ENCODE measurements at places on chromosomes 4 and X.

DNA sequence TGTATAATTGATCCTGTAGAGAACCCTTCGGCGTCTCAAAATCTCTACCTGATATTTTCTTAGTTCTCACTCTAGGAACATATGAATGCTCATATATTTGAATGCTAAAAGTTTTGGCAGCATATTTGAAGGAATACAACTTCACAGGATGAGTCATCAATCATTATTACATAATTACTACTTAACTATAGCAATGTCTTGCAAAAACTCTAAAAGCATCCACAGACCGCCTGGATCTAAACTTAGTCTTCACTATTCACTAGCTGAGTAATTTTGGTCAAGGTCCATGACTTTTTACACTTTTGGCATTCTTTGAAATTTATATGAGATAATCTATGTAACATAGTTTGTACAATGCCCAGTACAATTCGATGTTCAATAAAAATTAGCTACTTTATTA lies 194.7 kb downstream of the DTHD1 start:
- DNase-seq: no peak

DNA sequence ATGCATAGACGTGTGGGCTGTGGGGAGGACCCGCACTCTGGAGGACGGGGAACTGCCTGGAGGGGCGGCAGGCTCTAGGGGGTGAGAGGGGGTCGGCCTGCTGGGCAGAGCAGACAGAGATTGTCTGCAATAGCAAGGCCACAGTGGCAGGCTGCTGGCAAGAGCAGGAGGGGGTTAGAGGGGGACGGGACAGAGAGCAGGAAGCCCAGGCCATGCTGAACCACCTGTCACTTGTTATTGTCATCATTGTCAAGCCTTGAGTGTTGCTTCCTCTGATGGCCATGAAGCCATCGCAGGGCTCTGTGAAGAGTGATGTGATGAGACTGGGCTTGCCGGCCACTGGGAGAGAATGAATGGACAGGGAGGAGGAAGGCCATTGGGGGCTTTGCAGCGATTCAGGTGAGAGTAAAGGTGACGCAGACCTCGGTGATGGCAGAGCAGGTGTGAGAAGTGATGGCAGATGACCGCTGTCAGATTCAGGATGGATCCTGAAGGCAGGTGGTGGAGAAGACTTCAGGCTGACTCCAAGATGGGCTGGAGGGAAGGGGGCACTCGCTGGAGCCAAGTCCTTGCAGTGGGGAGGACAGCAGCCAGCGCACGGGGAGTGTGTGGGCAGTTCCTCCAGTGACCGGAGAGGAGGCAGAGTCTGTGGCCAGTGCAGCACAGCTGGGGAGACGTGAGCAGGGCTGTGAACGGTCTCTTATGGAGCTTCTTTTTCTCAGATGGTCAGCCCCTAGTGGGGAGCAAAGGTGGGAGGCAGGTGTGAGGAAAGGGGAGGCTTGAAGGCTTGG lies 43.6 kb downstream of the HTT-AS start:
- DNase-seq: no peak

GRCh38 chr4:26317766-26318165 lies 3.0 kb upstream of the RBPJ start:
- no peak for DNase-seq

- DNase-seq: no peak
Observed at GRCh38 chr4:68655764-68656444, 14.5 kb downstream of the UGT2B15 start.

- no peak for DNase-seq
Observed at GRCh38 chr4:39181520-39181904, 817 bp upstream of the WDR19 start.

- no peak for DNase-seq
Observed at GRCh38 chr4:2426711-2427275, 8.0 kb downstream of the CFAP99 start.

- DNase-seq: no peak
Observed at GRCh38 chr4:169158046-169158445, 112.7 kb downstream of the SH3RF1 start.

DNA sequence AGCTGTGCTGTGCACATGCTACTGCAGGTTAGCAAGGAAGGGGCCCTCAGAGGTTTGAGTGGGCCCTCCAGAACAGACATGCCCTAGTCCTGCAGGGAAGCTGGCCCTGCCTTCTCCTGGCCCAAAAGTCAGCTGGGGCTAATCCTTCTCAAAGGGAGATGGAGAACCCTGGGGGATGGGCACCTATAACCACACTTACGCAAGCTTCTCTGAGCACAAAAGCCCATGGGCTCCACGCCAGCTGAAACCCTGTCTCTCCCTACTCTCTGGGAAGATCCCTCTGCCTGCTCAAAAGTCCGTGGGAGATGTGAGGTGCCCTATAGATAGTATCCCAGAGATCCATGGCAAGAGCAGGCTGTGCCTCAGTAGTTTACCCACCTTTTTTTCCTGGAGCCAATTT lies 58.9 kb upstream of the DKK2 start:
- DNase-seq: no peak

DNA sequence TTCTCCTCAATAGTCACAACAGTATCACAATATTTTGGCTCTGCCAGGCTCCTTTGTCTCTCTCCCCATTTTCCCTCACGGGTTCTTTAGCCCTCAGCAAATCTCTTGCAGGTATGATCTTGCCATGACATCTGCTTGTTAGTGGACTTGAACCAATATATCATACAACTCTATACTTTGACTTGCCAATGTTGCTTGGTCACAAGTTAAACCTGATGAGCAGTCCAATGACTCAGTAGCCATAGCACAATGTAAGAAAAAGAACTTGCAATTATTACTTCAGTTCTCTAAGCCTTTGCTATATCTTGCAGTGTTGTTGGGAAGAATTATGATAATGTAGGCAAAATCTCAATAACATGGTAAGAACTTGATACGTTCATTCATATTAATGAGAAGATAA lies 174.6 kb upstream of the NRK start:
- no peak for DNase-seq

DNA sequence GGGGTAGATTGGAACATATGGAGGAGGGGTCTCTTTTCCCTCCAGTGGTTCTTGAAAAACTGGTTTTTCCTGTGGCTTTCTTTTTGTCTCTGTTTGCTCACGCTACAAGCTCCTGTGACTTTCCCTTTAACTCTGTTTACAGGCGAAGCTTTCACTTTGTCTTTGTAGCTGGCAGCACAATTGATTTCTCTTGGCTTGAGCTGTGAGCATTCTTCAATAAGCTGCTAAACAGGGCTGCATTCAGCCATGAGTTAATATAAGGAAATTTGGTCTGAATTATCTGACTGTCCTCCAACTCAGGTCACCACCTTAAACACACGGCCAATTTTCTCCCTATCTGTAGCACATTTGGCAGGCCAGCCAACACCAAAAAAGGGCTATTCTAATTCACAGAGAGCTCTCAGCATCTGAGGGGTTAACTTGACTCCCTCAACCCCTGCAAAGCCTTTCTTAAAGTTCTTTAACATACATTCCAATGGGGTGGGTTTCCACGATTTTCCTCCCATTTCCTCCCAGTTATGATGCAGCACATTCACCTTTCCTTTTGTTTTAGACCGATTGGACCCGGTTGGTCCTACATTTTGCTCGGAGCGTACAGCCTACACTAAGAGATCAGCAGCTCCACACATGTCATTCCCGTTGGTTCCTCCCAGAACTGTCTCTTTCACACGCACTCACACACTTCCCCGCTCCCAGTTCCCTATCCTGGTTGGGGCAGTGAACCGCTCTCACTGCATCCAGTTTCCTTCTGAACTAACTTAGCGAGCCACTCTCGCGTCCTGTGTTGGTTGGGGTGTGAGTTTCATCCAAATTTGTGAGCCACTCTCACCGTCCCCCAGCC lies 45.4 kb downstream of the UGT2A3 start:
- no peak for DNase-seq

DNA sequence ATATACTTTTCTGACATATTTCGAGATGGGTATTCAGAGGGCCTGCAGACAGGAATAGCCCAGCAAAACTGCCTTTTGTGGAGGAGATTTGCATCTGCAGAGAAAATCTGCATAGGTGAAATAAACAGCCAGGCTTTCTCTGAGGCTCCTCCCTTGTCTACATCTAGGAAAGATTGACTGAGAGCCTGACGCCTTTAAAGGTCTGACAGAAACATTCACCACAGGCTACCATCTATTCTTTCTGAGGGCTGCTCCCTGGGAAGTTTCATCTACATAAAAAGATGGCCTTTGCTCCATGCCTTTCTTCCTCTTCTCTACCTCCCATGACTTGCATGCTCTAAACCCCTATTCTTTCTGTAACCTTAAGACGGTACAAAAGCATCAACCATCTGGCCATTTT lies 55.0 kb upstream of the AP1S2 start:
- DNase-seq: no peak

GRCh38 chrX:32137525-32137924 lies 1065.7 kb upstream of the FTHL17 start:
- DNase-seq: no peak

DNA sequence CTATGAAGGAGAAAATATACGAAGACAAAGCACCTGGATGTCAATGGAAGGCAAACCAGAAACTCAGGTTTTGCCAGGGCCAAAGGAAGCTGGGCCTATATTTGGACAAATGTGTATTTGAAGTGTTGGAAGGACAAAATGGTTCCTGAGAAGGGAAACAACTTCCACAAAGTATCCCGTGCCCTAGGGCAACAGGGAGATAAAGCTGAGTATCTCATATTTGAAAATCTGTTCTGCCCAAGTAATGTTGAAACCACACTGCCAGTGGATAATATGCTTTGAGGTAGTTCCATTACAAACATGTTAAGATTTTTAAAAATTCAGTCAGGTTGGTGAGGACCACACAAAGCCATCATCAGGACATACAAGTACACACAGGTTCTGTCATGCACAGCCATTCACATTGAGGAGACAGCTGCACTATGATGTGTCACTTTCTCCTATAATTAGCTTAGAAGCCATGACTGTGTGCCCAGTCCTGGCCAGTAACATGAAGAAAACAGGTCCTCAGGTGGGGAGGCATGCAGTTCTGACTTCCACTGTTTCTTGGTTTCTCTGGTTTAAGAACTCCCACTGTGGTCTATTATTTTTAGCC lies 116.4 kb downstream of the PWWP3B start:
- DNase-seq: no peak

DNA sequence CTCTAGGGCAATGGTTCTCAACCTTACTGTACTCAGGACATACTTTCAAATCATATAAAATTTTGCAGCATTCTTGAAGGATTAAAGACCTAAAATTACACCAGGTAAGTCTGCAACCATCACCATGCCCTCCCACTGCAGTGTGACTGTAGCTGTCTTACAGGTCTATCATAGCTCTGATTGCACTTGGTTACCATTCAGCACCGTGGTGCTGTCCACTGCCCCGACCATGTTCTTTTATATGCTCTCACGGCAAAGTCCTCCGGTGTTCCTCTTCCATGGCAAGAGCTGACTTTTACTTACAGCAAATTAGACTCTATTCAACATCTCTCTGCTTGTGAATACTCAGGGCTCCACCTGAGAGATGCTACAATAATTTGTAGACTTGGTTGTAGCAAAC lies 11.5 kb downstream of the CRMP1 start:
- no peak for DNase-seq

DNA sequence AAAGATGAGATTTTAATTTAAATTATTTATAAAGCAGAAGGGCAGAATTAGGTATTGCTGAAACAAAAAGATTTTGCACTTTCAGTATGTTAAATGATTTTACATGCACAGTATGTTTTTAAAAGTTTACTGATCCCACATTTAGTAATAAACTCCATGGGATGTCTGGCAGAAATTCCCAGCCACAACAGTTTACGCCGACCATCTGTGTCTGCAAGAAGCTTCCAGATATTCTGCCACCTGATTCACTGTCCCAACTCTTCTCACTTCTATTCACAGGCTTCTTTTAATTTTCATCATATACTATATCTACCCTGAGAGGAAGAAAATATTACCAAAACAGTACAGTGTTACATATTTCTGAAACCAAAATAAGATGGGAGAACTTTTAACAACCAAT lies 115.8 kb upstream of the IQCM start:
- DNase-seq: no peak

DNA sequence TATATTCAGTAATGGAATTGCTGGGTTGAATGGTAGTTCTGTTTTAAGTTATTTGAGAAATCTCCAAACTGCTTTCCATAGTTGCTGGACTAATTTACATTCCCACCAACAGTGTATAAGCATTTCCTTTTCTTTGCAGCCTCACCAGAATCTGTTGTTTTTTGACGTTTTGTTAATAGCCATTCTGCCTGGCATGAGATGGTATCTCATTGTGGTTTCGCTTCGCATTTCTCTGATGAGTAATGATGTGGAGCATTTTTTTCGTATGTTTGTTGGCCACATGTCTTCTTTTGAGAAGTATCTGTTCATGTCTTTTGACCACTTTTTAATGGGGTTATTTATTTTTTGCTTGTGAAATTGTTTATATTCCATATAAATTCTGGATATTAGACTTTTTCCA lies 13.6 kb upstream of the MAGED4B start:
- DNase-seq: no peak

- DNase-seq: no peak
Observed at GRCh38 chr4:182293691-182294255, 50.6 kb downstream of the TENM3 start.

GRCh38 chr4:41725254-41725653 lies 23.3 kb downstream of the PHOX2B start:
- no peak for DNase-seq

DNA sequence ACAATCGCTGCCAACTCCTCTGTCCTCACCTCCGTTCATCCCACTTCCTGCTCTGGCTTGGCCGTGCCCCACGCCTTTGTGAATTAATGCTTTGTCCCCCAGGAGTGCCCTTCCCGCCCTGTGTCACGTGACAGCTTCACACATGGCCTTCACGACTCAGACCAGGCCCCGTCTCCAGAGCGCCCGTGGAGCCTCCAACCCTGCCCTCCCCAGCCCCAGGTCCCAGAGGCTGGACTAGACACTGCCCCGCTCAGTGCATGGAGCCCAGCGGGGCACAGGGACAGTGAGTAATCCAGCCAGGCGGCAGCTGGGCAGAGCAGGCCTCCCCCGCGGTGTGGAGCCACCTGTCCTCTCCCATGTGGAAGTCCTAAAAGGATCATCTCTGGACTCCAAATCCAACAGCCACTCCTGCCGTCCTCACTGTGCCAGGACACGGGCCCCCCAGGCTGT lies 7.4 kb downstream of the ADRA2C start:
- DNase-seq: no peak

GRCh38 chrX:15416133-15416993 lies 32.1 kb upstream of the VEGFD start:
- DNase-seq: no peak

DNA sequence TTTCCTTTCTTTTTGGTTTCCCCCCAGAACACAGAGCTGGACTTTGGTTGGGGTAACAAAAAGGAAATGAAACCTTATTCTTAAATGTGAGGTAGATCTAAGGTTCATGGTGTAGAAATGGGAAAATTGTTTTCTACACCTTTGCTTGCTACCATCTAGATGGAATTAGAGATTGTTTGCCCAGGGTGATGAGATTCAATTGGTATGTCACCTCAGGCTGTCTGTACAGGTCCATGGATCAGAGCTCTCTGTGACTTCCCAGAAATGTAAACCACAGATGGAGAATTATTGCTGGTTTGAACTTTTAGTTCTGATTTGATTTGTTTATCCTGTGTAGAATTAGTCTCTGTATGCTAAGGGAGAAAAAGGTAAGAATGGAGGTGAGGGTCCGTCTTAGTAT lies 146.7 kb downstream of the PCDH7 start:
- DNase-seq: no peak
